Mammary microvascular endothelial cell (primary cell): ENCODE measurements at places on chromosomes 3 and 15. TPM values are rescaled to one million over a fixed set of nuclear protein-coding genes. Genes with fewer than 3 reads are reported as not detected.

CCR8 gene
- total RNA-seq = not detected in 2 replicates

AADACL2 gene
- total RNA-seq = not detected in 2 replicates

RTP4 gene
- 5.5 and 8.3 TPM in 2 replicates for total RNA-seq

ILDR1 gene
- not detected in 2 replicates for total RNA-seq

ZNF80 gene
- total RNA-seq = not detected in 2 replicates

CHRM5 gene
- total RNA-seq = not detected in 2 replicates
